CD4-positive, alpha-beta T cell treated with Interleukin-1 beta for 1 hour (primary cell): ENCODE measurements at places on chromosomes 1 and 21.

- DNase-seq, result peak; percentile 66
Measured at GRCh38 chr1:109793486-109794318, 30.0 kb upstream of the EPS8L3 start.

GRCh38 chr1:203278082-203278884 lies 27.0 kb upstream of the BTG2 start:
- DNase-seq, result peak; percentile 46

DNA sequence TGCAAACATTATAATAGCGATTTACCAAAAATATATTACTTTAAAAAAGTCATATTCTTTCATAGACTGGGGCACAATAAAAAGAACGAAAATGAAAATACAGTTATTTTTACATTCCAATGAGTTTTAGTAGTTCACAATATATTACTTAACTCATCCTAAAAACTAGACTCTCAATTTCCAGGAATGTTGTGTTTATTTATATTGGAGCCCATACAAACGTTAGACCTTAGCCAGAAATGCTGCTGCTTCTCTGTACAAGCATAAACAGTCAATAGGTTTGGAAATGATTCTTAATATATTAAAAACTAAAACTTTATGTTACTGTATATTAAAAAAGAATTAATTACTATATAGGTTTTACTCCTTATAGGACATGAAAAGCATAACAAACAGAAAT lies 302.3 kb downstream of the BRINP3 start:
- DNase-seq, result no peak

DNA sequence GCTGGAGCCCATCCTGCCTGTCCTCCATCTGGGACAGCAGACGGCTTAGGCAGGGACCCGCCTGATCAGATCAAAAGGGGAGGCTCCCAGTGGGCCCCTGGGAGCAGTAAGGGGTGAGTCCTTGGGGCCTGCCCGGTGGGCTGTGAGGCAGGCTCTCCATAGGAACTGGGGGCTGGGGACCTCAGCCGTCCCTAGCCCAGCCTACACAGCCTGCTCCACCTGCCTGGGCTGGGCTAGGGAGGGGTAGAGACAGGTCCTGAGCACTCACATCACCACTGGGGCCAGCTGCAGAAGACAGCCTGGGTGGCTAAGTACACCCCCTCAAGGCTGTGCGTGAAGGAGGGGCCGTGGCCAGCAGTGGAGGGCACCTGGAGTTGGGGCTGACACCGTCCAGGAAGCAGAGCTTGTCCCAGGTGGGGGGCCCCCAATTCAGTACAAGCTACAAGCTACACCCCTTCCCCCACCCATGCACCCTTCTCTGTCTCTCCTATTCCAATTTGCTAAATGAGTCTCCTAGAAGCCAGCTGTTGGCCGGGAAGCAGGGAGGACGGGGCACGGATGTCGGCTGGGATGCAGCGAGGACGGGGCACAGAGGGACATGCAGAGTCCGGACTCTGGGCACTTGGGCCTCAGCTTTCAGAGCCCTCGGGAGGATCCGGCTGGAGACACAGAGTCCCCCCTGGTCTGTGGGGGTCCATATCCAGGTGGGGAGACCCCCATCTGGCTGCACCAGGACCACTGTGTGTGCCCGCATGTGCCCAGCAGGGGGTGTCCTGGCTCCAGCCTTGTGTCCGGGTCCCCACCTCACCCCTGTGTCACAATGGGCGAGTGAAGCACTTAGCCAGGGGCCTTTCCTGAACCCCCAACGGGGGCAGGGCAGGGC lies 1.7 kb downstream of the ISG15 start:
- DNase-seq, result no peak

GRCh38 chr1:84869720-84870119 lies 23.3 kb downstream of the LPAR3 start:
- DNase-seq, result no peak

- no peak for DNase-seq
Measured at GRCh38 chr1:62274496-62275485, 44.4 kb downstream of the KANK4 start.

DNA sequence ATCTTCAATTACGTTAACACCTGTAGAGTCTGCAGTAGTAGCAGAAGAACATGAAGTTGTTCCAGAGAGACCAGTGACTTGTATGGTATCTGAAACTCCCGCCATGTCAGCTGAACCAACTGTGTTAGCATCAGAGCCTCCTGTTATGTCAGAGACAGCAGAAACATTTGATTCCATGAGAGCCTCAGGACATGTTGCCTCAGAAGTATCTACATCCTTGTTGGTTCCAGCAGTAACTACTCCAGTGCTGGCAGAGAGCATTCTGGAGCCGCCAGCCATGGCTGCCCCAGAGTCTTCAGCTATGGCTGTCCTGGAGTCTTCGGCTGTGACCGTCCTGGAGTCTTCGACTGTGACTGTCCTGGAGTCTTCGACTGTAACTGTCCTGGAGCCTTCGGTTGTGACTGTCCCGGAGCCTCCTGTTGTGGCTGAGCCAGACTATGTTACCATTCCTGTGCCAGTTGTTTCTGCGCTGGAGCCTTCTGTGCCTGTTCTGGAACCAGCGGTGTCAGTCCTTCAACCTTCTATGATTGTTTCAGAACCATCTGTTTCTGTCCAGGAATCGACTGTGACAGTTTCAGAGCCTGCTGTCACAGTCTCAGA lies 10.3 kb downstream of the SON start:
- no peak for DNase-seq

GRCh38 chr1:153768316-153769181 lies 6.7 kb upstream of the SLC27A3 start:
- no peak for DNase-seq

- no peak for DNase-seq
Measured at GRCh38 chr1:110050602-110051261, 16.3 kb downstream of the STRIP1 start.

GRCh38 chr1:63859480-63860275 lies 85.9 kb downstream of the ROR1 start:
- no peak for DNase-seq

DNA sequence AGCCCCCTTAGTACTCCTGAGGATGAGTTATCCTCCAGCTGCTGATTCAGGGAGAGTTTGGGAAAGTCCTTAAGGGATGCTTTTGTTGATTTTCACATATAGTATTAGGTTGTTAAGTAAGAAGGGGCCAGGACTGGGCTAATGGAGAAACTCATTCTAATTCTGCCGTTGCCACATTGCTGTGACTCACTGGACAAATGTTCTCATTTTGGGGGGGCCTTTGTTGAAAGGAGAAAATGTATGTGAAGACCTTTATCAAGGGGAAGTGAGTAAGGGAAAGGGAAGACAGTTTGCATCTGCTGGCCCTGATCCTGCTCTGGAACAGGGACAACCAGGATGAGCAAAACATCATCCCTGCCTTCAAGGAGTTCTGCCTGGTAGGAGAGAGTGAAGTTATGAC lies 123.2 kb upstream of the FGGY start:
- no peak for DNase-seq

GRCh38 chr1:175498002-175498401 lies 245.4 kb downstream of the TNR start:
- DNase-seq, result no peak

GRCh38 chr1:155947292-155947691 lies 5.9 kb downstream of the RXFP4 start:
- no peak for DNase-seq

DNA sequence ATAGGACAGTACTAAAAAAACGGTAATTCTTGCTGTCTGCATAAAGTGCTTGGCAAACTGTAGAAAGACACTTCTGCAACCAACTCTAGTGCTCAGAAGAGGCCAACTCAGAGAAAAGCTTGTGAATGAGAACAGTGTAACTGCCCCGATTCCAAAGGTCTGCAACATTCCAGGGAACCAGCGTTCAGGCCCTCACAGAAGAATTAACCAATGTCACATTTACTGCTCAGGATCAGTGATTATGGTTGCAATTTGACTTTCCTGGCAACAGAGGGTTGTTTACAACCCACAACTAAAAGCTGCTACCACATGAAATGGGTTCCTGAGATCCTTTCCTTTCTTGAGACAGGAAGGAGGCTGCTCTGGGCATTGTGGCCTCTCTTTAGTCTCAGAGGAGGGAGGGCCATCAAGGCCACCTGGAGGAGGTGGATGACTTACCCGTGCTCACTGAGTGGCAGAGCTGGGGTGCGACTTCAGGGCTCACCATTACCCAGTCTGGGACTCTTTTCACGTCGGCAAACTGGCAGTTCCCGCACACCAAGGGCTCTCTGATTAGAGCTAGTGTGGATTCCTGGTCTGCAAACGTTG lies 15.3 kb downstream of the SRSF4 start:
- DNase-seq, result no peak

- DNase-seq, result peak; percentile 58
Measured at GRCh38 chr1:151720974-151721787, at the start of gene RIIAD1. Gene RIIAD1 (plus strand): TSS chr1:151721522. CDS start chr1:151721537, 15 bp downstream.

- DNase-seq, result no peak
Measured at GRCh38 chr21:39951183-39952101, 84.2 kb downstream of the PCP4 start.

- DNase-seq, result no peak
Measured at GRCh38 chr1:23083714-23084480, 64.6 kb downstream of the KDM1A start.

- no peak for DNase-seq
Measured at GRCh38 chr1:59999746-60000145, 73.2 kb upstream of the CYP2J2 start.

- no peak for DNase-seq
Measured at GRCh38 chr1:91827459-91828321, 58.3 kb downstream of the TGFBR3 start.

DNA sequence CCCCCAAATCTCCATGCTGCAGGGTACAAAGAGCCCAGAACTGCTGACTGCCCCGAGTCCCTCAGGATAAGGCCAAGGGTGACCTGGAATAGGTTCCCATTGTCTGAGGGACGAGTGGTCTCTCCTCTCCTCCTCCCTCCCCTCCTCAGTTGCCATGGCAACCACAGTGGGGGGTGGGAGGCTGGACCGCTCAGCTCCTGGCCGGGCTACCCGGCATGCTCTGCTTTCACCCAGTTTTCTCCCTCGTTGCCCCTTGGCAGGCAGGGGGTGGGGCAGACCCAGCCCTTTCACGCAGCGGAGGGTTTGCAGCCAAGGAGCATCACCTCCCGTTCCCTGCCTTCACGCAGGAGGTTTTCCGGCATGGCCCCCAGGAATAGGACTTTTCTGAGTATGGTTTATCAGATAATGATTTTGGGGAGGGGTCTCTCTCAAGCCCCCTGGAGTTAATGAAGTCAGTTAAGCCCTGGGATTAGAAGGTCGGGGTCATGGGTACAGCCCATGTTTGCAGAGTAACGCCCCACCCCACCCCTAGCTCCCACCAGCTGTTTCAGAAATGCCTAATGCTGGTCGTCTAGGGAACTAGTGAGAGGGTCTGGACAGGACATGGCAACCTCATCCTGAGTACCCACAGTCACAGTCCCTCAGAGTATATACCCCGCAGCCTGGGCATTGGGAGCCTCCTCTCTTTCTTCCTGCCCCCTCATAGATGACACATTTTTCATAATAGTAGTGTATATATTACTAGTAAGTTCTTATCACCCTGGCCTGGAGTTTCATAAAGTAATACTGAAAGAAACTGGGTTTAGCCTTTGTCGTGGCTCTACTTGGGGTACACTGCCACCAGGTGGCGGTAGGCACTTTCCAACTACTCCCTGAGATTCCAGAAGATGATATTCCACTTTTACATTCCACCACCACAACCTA lies 20.7 kb downstream of the C1QB start:
- no peak for DNase-seq

GRCh38 chr1:30534551-30534940 lies 188.8 kb downstream of the MATN1 start:
- no peak for DNase-seq

- DNase-seq, result no peak
Measured at GRCh38 chr1:118123116-118123839, 61.8 kb downstream of the SPAG17 start.

DNA sequence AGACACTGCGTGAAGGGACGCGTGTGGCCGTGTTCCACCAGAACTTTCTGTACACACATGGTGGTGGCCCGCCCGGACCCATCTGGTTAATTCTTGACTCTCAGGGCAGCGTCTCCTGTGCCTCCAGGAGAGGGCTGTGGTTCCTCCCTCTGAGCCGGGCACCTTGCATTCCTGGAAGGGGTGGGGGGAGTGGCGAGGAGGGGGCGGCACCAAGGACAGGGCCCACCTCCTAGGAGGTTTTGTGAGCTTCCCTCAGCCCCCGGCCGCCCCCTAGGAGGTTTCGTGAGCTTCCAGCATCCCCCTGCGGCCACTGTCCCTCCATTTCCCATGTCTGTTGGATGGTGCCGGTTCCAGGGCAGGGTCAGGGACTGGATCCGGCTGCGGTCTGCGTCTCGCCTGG lies 28.9 kb downstream of the FAAP20 start:
- DNase-seq, result no peak

DNA sequence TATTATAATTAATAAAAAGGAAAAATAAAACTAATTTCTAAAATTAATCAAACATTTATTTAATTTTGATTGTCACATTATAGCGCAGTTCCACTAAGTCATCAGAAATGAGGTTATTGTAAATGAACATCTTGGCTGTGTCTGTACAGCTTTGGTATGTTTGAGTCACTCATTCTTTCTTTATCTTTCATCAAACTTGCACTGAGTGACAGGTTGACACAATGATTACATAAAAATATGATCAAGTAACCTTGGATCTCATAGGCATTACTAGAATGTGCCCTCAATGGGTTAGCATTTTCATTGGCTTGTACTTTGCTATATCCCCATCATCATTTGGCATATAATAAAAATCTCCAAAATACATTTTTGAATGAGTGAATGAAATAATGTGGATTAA lies 1353.2 kb upstream of the ADGRL2 start:
- no peak for DNase-seq

GRCh38 chr1:227318853-227319607 lies 738 bp upstream of the CDC42BPA start:
- no peak for DNase-seq

- peak; percentile 64 for DNase-seq
Measured at GRCh38 chr1:66996018-66996682, 57.8 kb downstream of the SLC35D1 start.

DNA sequence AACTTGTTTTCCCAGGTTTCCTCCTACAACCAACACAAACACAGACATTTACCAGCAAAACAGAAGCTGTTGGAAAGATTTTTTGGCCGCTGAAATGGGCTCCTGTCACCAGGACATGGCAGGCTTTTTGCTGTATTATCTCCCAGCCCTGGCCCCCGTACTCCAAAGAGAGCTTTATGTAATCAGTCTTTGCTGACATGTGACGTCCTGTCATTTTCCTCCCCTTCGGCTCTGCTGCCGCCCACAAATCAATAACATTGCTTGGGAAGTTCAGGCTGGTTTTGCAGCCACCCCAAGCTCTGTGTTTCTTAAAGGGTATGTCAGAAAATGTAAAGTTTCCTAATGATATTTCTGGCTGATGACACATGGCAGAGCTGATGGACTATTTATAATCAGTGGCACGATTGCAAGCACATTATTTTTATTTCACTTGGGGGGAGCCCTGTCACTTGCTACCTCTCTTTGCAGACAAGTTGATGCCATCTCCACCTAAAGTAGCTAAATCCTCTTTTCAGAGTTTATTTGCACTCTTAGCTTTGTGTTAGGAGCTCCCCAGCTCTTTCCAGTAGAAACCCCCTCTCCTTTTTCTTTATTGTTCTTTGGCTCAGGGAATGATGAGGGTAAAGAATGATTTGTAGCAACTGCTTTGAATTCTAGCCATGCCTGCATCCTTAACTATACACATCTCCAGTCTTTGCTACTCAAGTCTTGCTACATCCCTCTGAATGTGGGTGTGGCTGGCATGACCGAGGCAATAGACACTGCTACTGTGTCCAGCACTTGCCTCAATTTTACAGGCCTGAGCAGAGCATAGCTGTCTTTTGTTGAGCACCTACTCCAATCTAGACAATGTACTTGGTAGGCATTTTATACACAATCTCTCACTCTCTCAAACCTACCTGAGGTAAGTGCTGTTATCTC lies 67.3 kb downstream of the ELAVL4 start:
- DNase-seq, result no peak

GRCh38 chr1:116067566-116067890 lies 43.7 kb upstream of the MAB21L3 start:
- DNase-seq, result no peak
